RPMI8226 (cell line): ENCODE measurements at places on chromosomes 4 and X.

DNA sequence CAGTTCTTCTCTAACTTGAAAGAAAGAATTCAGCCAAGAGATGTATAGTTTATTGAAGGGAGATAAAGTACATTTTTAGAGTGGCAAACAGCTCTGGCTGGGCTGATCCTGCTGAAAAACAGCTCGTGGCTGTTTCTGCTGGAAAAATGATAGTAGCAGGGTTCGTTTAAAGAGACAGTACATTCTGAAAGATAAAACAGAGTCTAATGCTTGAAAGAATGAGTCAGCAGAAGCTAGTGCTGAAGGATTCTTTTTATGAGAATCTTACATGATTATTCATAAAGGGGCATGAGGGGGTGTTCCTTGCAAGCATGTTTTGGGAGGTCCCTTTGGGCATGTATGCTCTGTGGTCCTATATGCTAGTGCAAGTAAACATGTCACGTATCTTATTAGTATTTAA is 790.0 kb downstream of the PCDH18 start:
- no peak for DNase-seq

DNA sequence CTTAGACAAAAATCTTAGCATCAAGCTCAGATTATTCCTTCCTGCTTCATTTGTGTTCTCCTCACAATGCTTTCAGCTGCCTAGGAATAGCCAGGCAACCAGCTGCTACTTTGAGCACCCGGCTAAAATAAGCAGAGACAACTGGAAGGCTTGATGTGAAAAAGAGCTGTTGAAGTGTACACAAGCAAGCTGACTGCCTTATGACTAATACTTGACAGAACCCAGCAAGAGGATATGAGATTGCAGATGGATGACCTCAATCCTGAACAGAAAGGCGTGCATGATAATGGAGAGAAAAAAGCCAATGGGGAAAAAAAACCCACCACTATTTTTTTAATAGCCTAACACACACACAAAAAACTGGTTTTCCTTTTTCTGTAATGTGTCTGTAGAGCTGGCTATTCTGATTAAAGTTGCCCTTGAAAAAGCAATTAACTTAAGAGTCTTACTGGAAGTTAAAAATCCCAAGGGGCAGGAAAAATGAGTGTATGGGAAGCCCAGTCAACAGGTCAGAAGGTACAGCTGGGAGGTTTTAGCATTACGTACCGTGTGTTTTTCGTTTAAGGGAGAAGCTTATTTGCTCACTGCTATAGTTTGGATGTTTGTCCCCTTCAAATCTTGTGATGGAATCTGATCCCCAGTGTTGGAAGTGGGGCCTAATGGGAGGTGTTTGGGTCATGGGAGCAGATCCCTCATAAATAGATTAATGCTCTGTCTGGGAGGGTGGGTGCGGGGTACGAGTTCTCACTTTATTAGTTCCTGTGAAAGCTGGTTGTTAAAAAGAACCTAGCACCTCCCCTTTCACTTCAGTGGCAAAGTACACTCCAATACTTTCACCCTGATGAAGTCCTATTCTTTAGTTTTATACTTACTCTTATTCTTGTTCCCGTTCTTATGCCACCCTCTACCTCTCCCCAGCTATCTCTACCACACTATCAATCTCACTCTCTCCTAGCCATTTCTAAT is 37.1 kb upstream of the HERC6 start:
- DNase-seq: no peak

GRCh38 chr4:112975567-112976355 is 73.7 kb upstream of the ANK2 start:
- DNase-seq: no peak

- DNase-seq: no peak
Observed at GRCh38 chr4:56627985-56628384, 53.1 kb downstream of the HOPX start.

GRCh38 chrX:68935362-68935761 is 106.5 kb downstream of the EFNB1 start:
- no peak for DNase-seq

- DNase-seq: no peak
Observed at GRCh38 chr4:187782286-187782824, 213.2 kb upstream of the ZFP42 start.

GRCh38 chr4:1727117-1728031 is 6.1 kb downstream of the TACC3 start:
- no peak for DNase-seq

DNA sequence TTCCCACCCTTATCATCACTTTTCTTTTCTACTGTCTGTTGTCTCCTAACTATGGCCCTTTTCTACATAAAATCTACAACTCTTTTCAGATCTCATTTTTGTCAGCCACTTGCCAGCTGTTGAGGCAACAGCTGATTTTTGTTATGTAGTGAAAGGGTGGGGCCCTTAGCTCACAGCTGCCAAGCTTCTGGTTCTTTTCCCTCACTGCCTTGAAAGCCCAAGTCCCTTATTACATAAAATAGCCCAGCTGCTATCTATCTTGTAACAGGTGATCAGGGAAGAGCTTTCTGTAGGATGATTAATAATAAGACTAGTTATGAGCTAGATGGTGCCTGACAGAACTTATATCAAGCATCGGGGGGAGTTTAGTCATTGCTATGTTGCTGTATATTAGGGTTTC is 45.9 kb downstream of the ADGRL3 start:
- DNase-seq: no peak

DNA sequence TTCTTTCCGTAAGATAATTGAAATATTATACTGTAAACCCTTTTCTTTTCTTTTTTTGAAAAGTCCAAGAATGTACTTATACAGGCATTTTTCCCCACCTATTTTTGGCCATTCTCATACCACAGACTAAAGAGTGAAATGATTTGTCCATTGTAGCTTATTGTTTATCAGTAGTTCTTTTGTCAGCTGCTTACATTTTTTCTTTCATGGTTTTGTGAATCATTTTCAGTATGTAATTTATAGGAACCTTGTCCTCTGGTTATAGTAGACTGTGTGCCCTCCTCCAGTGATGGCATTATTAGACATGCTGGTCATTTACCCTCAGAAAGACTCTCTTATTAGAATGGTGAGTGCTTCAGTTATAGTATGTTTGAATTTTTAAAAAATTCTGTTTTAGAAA is 56.7 kb downstream of the CCKAR start:
- no peak for DNase-seq

GRCh38 chrX:35858361-35858760 is 60.2 kb downstream of the MAGEB16 start:
- DNase-seq: no peak

DNA sequence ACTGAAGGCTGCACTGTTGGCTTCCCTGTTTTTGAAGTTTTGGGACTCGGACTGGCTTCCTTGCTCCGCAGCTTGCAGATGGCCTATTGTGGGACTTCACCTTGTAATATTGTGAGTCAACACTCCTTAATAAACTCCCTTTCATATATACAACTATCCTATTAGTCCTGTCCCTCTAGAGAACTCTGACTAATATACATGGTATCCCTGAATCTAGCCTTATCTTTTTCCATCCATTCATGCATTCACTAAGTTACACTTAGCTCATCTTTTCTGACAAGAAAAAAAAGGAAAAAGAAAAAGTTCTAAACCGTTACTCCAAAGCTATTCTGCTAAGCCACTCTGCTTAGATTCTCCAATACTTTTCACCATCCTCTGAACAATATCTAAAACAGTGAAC is 1260.2 kb upstream of the PCDH7 start:
- DNase-seq: no peak

- no peak for DNase-seq
Observed at GRCh38 chr4:184019076-184019475, 114.0 kb downstream of the STOX2 start.

DNA sequence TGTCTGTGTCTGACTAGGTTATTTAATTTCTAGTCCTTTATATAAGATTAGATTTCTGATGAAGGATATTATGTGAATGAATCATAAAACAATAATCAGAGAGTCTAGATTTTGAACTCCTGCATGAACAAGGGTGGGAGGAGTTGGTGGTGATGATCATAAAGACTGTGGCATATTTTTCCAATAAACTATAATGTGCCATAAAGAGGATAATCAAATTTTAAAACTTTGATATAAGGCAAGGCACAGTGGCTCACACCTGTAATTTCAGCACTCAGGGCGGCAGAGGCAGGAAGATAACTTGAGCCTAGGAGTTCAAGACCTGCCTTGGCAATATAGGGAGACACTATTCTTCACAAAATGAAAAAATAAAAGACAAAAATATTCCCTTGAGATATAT is 473.3 kb downstream of the GABRG1 start:
- no peak for DNase-seq

DNA sequence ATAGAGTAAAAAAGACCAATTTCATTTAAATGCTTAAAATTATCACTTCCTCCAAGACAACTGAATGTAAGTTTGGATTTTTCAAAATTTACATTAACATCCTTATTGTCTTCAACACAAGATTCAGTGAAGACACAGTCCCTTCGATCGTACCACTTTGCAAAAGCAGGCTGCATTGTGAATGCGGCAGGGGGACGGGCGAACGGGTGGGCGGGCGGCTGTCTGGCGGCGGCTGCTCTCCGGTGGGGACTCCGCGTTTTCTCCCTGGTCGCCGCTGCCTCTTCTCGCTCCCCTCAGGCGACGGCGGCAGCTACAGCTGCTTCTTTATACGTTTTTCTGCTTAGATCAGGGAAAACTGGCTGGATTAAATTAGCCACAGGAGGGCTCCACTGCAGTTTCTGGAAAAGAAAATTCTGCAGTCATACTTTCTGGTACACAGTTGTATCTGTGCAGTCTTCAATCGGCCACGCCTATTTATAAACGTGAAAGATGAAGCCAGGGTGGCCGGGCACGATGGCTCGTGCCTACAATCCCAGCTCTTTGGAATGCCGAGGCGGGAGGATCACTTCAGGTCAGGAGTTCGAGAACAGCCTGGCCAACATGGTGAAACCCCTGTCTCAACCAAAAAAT is 33.9 kb upstream of the HPF1 start:
- DNase-seq: peak; percentile 64

GRCh38 chr4:78899302-78899701 is 39.9 kb downstream of the PAQR3 start:
- DNase-seq: no peak

DNA sequence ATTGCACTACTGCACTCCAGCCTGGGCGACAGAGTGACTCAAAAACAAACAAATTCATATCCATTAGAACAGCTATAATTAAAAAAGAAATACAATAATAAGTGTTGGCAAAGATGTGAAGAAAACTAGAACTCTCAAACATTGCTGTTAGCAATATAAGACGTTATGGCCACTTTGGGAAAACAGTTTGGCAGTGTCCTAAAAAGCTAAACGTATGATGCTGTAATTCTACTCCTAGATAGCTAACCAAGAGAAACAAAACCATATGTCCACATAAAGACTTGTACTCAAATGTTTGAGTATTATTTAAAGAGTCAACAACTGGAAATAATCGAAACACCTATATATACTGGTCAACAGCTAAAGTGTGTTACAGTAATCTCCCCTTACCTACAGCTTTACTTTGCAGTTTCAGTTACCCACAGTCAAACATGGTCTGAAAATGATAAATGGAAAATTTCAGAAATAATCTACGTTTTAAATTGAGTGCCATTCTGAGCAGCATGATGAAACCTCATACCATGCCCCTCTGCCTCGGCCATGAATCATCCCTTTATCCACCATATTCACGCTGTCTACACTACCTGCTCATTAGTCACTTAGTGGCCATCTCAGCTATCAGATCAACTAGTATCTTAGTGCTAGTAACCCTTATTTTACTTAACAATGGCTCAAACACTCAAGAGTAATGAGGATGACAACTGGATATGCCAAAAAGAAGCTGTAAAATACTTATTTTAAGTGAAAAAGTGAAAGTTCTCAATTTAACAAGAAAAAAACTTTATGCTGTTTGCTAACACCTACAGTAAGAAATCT is 4.9 kb downstream of the ELF2 start:
- DNase-seq: no peak

DNA sequence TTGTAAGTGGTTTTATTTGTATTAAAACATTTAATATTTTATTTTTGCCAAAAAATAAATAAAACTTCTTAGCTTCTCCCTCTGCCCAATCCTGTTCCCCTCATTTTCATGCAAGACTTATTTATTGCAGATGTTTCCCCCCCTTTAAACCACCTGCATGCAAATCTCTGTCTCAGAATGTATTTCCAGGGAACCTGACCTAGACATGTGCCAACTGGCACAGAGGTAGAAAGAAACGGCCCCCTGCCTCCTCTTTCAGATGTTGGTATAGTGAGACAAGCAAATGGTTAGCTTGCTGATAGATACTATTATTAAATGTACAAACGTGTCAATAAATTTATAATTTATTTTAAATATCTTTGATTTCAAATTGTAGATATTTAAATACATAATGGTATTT is 47.1 kb downstream of the KLF3 start:
- no peak for DNase-seq

DNA sequence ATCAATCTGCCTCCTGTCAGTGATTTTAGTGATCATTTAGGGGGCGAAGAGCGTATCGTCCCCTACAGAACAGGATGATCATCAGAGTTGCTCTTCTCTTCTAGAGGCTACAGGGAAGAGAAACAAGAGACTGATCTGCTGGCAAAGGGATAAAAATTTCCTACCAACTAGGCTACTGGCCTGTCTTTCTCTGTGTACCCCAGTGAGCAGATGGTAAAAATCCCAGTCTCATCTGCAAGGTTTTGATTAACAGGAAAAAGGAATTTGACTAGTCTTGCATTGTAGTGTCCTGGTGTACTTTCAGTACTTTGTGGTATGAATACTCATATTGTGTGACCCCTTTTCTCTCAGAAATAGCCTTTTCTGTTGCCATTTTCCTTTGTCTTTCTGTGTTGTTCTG is 21.8 kb upstream of the AADAT start:
- no peak for DNase-seq

- no peak for DNase-seq
Observed at GRCh38 chr4:170139764-170140163, 50.0 kb upstream of the AADAT start.

- DNase-seq: no peak
Observed at GRCh38 chr4:164212134-164212533, 541.8 kb upstream of the SMIM31 start.

- no peak for DNase-seq
Observed at GRCh38 chr4:95580226-95580625, 31.5 kb upstream of the UNC5C start.

- no peak for DNase-seq
Observed at GRCh38 chrX:13254076-13254785, 65.6 kb downstream of the ATXN3L start.

GRCh38 chrX:9327747-9328145 is 137.1 kb upstream of the TBL1X start:
- DNase-seq: no peak

DNA sequence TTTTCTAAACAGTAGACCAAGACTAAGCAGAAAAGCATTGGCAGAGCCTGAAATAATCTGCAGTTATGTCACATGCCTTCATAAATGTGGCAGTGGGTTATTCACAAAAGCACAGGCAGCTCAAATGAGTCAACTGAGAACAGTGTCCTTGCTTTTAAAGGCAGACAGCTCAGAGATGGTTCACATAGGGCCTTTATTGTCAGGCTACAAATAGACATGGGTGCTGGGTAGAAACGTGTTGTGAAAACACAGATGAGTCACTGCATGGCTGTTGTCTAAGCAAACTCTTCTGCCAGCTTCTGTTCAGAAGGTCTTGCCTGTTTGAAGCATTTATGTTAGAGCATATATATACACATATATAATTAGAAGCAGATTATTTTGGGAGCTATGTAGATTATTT is 118.0 kb downstream of the SLC4A4 start:
- no peak for DNase-seq
